ENCODE measurements at places on chromosomes 16 and 17.

- peak; percentile 6 for DNase-seq
Measured at GRCh38 chr17:37791447-37792399, 46.9 kb upstream of the HNF1B start.

DNA sequence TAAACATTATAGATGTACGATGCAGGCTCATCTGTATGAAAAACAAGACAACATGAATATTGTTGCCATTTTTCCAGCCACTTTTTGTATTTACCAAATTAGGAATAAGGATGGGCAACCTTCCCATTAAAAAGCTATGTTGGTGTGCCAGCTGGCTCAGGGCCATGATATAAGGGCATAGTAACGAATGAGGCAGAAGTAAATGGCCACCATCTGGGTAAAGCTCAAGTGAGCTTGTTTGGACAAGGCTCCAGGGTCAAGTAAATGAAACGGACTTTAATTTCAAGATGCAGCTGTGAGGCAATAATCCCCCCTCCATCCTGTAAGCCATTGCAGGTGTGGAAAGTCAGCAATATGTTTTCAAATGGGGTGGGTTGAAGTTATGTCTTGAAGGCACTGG lies 930.9 kb upstream of the CDH8 start:
- DNase-seq: peak; percentile 14

- no peak for DNase-seq
Measured at GRCh38 chr17:10681866-10682446, 15.4 kb downstream of the SCO1 start.

DNA sequence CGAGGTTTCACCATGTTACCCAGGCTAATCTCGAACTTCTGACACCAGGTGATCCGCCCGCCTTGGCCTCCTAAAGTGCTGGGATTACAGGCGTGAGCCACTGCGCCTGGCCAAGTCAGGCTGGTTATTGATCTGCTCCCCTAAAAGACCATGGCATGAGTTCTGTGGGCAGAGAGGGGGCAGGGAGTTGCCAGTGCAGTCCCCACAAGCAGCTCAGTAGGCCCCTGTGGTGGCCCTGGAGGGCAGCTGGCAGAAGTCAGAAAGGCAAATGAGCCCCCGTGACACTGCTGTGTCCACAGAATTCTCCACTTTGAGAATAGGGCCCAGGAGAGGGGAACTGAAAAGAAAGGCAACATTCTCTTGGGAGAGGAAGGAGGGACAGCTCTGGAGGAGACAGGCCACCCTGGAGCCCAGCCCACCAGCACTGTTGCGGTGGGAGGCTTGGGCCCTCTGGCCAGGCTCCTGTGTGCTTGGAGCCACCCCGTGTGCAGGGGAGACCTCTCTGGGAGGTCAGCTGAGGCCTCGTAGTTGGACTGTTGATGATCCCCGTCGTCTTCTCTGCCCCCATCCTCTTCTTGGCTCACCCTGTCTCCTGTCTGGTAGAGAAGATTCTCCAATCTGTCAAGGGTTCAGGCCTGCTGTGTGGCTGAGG lies 2.1 kb upstream of the AMDHD2 start:
- no peak for DNase-seq

DNA sequence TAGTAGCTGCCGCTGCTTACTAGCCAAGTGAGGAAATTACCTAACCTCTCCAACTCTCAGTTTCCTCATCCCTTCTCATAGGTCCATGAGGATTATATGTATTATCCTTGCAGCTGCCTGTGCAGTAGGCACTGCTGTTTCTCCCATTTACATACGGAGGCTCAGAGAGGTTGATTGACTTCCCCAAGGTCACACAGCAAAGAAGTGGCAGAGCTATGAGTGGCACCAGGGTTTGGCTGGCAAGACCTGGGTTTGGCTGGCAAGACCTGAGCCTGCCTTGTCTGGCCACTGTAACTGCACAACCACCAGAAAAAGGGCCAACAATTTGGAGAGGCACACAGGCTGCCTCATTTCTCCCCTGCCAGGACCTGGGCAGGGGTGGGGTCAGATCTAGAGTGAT lies 2.5 kb upstream of the NDRG4 start:
- DNase-seq: no peak

DNA sequence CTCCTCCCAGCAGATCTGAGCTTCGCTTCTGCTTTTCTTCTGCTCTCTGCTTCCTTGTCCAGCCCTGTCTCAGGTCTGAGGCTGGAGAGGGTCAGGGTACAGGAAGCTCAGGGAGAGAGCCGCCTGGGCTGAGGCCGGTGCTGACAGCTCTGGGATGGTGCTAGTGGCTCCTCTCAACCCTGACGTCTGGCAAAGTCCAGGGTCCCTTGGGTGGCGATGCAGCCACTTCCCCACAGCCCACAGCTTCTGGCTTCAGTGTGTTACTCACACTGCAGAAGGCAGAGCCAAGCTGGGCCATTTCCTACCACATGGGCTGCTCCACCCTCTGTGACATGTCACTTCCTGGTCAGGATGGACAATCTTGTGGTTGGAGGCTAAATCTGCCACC lies at the start of gene CD300C:
Gene CD300C (minus strand): TSS at position 273 of the 388 bp plus-strand sequence. CDS start 333 bp downstream, outside the sequence.
- no peak for DNase-seq

GRCh38 chr16:140175-140857 lies 1.8 kb upstream of the NPRL3 start:
- no peak for DNase-seq

DNA sequence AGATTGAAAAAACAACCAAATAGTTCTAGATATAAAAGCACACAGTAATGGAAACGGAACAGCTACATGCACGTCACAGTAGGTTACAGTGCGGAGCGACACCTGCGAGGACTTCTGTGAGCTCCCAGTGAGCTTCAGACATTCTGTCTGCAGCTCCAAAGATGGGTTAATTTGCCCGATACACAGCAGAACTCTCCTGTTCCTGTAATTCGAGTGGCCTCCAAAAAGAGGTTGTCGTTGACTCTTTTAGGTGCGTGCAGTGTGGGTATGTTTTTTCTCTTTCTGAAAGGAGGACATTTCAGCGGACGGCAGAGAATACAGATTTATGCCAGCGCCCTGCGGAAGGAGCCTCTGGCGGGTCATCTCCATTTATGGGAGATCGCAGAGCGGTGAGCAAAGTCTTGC lies 2.9 kb downstream of the OR1F1 start:
- peak; percentile 49 for DNase-seq

DNA sequence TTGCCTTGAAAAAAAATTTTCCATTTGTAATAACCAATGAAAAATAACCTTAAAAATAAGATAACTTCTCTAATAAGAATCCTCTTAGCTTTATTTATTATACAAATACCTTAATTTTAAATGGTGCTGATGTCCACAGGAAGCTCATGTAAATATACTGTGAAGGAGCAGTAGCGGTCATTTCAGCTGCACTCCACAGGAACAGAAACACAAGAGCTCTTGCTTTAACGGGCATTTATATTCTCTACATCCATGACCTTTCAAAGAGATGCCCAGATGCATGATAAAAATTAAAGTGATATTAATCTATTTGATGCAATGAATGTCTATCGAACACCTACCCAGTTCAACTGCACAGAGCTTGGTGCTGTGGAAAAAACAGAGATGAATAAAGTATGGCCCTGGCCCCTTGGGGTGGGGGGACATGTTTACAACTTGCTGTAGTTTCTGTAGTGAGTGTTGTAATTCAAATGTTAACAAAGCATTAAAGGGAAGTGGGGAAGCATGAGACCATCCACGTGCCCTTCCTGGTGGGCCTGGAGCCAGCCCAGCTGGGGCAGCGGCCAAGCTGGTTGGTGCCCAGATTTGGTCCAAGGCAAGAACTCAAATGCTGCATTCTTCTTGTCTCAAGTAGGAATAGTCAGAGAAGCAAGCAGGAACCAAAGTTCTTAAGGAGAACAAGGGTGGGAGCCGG lies 47.9 kb downstream of the IQCK start:
- no peak for DNase-seq

GRCh38 chr16:10501016-10501607 lies 79.3 kb downstream of the EMP2 start:
- no peak for DNase-seq

- peak; percentile 71 for DNase-seq
Measured at GRCh38 chr17:74176546-74177001, 26.9 kb upstream of the RPL38 start.

- no peak for DNase-seq
Measured at GRCh38 chr17:48155889-48156611, 48.5 kb downstream of the SNX11 start.

- DNase-seq: no peak
Measured at GRCh38 chr17:9261081-9262012, 240.0 kb downstream of the NTN1 start.

GRCh38 chr17:39927929-39928857 lies 661 bp downstream of the LRRC3C start:
- DNase-seq: no peak

DNA sequence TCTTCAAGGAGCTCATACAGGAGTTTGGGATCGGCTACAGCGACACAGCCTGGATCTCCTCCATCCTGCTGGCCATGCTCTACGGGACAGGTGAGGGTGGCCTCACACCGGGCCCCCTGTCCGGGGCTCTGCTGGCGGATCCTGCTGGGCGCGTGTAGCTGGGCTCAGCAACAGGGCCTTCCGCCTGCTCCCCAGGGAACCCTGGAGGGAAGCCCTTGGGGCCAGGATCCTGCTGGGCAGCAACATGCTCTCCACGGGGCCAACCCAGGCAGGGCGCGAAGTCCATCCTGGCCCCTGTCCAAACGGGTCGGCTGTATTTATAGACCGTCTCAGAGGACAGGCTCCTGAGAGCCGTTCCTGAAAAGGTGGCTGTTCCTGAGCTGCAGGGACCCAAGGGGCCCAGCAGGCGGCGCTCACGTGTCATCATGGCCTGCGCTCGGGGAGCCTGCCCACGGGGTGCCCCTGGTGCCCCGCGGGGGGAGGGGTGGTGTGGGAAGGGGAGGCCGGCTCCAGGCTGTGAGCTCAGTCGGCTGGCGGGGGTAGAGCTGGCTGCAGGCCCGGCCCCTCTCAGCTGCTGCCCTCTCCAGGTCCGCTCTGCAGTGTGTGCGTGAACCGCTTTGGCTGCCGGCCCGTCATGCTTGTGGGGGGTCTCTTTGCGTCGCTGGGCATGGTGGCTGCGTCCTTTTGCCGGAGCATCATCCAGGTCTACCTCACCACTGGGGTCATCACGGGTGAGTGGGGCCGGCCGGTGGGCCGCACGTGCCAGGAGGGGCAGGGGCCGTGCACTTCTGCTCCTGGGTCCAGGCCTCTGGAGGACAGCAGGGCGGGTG lies 7.5 kb downstream of the SLC16A3 start:
- peak; percentile 75 for DNase-seq

DNA sequence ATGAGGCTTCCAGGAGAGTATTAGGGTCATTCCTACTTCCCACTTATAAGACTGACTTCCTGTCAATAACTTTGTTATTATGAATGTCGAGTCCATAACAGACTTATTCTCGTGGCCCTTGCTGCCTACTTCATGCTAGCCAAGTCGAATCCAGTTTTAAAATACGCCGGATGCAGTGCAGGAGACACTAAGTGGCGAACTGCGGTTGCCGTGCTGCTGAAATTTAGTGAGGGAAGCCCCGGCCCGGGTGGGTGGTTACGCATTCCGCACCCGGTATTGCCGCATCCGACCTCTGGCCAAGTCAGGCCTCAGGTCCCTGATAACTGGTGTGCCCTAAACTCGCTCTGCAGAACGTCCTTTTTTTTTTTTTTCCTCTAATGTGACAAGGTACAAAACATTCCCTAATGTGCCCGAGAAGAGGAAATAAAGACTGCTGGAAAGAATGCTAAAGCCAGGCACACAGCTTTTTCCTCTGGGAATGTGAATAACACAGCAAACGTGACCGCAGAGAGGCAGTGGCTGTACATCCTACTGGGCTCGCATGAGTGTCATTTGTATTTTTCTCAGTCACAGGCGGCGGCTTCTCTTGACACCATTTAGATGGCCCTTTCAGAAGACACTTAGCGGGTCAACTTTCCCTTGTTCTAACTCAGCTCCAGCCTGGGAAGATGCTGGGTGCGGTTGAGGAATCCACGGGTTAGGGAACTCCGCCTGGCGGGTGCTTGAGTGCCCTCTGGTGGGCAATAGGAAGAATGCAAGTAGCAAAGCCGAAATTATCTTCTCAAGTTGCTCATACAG lies 7.1 kb upstream of the AKTIP start:
- DNase-seq: peak; percentile 49

- DNase-seq: peak; percentile 23
Measured at GRCh38 chr17:75832652-75833400, 11.4 kb downstream of the UNC13D start.

DNA sequence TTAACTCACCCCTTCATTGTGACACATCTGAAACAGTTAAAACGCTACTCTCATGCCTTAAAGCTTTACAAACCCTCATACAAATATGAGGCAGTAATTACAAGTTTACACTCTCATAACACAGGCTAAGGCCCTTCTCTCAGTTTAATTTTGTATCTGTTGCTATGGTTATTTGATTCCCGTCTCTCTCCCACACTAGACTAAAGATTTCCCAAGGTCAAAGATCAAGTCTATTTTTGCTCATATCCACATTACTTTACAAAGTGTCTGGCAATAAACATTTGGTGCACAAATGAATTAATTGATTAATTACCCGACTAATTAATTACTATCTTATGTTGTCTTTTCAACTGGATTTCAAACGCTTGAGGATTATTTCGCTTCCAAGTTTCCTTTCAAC lies 86.4 kb upstream of the MYOCD start:
- DNase-seq: no peak

DNA sequence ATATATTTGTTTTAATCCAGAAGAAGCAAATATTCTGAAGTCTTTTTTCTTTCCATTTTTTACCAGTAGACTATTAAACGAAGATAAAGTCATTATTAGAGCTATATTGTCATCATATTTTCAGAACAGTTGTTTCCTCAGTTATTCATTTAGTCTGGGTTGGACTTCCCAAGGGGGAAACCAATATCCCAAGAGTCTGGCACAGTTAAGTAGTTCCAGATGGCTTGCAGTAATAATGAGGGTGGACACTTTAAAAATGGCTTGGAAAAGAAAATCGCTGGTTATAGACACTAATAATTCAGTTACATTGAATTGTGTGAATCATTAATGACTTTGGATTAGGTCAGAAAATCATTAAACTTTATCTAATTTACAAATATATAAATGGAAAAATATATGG lies 3.9 kb downstream of the PPM1E start:
- no peak for DNase-seq

- DNase-seq: no peak
Measured at GRCh38 chr17:27315322-27315721, 21.4 kb downstream of the WSB1 start.

GRCh38 chr16:57870753-57871454 lies 68.6 kb upstream of the KIFC3 start:
- DNase-seq: no peak

GRCh38 chr17:79153367-79154130 lies 78.9 kb downstream of the ENGASE start:
- DNase-seq: no peak

- DNase-seq: peak; percentile 42
Measured at GRCh38 chr17:57561072-57561861, 183.8 kb downstream of the CCDC182 start.

GRCh38 chr17:57356719-57357391 lies 100.5 kb downstream of the MSI2 start:
- DNase-seq: peak; percentile 62

- DNase-seq: peak; percentile 77
Measured at GRCh38 chr17:30957741-30958140, 13.1 kb upstream of the RNF135 start.

- DNase-seq: no peak
Measured at GRCh38 chr17:36937959-36938565, 787 bp downstream of the LHX1 start.

GRCh38 chr17:50657054-50657453 lies 22.4 kb downstream of the ABCC3 start:
- DNase-seq: no peak

Data from NCI-H146 (cell line).